ENCODE measurements at places on chromosomes 5 and 9.

DNA sequence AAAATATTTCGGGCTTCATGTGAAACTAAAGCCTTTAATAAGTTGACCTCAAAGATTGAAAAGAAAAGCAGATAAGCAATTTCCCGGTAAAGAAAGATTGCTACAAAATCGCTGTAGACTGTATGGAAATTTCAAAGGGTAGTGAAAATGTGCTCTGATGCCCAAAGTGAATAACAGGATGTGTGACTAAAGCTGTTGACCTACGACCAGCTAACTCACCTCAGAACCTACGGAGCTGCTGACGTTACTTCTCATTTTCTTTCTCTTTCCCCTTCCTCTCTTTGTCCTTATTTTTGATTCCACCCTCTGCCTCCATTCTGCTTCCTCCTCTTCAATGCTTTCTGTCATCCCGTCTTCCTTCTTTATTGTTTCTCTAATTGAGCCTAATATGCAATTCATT lies 103.2 kb downstream of the PDE4D start:
- no peak for DNase-seq

- no peak for DNase-seq
Observed at GRCh38 chr5:151023651-151024050, 3.3 kb downstream of the GPX3 start.

- no peak for DNase-seq
Observed at GRCh38 chr9:86821006-86821845, 126.1 kb downstream of the GAS1 start.

GRCh38 chr5:88268385-88269184 lies at the start of gene TMEM161B:
Gene TMEM161B (minus strand): TSS chr5:88268845. CDS start chr5:88268723, 122 bp downstream.
- DNase-seq: peak; percentile 90

DNA sequence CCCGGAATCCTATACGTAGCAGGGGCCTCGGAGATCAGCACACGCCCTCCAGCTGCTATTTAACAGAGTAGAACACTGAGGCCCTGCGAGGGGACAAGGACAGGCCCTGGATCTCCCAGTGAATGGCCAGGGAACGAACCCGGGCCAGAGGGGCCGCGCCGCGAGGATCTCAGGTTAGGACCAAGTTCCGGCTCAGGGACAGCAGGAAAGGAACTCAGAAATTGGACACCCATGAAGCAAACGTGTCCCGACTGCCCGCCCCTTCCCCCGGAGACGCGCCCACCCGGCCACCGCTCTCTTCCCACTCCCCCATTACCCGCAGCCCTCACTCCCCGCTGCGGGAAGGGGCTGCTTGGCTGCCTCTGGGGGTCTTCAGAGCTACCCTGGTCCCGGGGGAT lies 1.0 kb upstream of the FOXE1 start:
- DNase-seq: no peak

DNA sequence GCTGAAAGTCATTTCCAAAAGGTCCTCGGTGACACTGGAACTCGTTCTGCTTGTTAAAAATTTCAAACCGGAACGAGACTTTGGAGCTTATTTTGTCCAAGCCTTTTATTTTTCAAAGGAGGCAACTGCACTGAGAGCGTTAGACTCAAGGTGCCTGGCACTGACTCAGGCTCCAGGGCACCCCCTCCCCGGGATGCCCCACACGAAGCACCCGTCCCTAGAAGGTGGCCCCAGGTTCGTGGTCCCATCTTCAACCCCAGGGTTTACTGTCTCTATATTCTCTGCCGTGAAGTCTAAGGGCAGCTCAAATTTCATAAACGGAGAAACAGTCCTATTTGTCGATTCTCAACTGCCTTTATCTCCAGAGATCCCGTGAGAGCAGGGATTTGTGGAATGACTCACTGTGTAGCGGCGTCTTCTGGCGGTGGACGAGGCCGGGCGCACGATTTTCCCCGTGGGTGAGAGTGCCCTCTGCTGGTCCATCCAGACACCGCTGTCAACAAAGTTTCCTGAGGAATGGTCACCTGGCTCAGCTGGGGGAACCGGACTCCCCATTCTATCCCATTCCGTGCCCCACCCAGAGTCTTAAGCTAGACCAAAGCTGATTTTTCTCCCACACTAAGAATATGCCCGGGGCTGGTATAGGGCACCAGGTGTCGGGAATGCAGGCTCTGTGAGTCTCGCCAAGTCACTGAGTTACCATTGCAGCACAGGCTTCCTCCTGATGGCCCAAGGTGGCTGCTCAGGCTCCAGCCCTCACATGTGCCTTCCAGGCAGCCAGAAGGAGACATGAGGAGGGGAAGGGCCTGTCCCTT lies 27.1 kb upstream of the SLC6A19 start:
- no peak for DNase-seq

GRCh38 chr5:142826741-142827492 lies 56.7 kb downstream of the ARHGAP26 start:
- DNase-seq: no peak

DNA sequence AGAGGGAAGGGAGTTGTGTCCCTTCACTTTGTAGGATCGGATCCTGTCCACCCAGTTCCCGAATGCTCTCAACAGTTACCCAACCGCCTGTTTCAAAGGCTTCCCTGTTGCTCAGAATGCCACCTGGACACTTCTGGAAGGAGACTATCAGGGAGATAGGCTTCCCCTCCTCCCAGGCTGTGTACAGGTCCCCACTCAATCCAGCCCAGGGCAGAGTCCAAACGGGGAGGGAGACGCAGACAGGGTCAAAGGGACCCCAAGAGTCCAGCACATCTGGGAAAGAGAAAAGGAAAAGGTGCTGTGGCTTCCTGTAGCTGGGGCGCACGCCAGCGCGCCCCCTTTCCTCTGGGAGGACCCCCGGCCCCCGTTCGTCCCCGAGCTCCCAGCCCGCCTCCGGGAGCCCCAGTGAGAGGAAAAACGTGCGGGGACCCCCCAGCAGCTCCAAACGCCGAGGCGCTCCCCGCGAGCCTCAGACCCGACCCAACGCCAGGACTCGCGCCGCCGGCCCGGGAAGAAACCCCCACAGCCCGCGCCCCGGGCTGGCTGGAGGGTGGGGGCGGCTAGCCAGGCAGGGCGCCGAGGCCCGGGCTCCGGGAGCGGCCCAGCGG lies 640 bp downstream of the SURF4 start:
- no peak for DNase-seq

DNA sequence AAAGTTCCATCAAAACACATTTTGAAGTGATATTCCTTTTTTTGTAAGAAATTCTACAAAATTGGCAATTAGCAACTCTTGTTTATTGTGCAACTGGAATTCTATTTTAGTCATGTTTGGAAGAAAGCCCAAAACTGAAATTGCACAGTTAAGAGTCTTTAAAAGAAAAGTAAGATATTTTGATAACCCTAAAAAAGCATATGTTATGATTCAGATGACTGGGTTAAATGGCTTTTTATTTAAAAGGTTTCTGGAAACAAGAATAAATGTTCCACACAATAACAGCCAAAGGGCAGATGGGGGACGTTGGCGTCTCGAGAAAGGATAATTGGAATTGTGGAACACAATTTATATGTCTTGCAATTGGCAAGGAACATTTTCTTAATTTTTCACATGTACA lies 275.2 kb downstream of the CDH9 start:
- no peak for DNase-seq

DNA sequence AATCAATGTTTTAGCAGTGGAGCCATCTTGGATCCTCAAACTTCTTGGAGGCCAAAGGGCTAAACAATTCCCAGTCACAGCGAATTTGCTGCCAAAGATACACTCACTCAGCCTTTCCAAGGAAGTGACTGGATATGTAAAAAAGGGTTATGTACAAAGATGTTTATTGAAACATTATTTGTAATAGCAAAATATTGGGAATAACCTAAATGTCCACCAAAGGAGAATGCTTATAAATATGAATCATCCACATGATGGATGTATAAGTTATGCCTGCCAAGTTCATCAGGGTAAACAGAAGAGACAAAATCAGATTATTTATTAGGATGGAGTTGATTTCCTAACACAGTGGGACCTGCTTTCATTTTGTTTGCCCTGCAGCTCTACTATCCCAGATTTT lies 145.2 kb upstream of the ABCA1 start:
- DNase-seq: no peak

- DNase-seq: no peak
Observed at GRCh38 chr9:33048054-33048465, 23.0 kb downstream of the DNAJA1 start.

- no peak for DNase-seq
Observed at GRCh38 chr5:87141544-87141943, 126.1 kb upstream of the RASA1 start.

GRCh38 chr5:171431251-171431777 lies 11.9 kb downstream of the FGF18 start:
- DNase-seq: no peak

- no peak for DNase-seq
Observed at GRCh38 chr5:178998441-178998840, 3.3 kb upstream of the GRM6 start.

DNA sequence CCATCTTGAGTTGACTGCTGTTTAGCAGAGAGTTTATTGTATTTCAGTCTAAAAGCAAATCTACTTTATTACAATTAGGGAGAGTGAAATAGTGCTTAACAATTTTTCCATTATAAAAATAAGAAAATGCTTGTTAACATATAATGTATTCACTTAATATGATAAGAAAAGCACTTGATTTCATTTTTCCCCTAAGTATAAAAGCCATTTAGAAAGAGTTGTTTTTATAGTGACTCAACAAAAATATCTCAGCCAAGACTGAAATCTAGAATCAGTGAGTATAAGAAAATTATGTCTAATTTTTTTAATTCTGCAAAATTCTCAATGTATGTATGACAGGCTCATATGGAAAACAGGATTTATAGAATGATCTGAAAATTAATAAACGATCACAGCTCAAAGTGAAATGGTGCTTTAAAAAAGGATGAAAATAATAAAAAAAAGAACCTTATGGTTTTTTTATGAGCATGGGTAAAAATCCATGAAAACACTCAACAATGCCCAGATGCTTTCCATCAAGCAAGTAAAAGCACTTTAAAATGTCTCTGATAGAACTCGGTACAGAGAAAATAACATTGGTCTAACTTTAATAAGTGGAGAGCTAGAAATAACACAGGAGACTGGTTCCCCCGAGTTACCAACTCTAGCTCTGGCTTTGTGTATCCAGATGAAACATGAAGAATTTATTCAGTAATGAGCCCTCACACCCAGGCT lies 1057.8 kb upstream of the WWC1 start:
- DNase-seq: no peak

- DNase-seq: no peak
Observed at GRCh38 chr9:88396836-88397577, 8.8 kb downstream of the SPIN1 start.

GRCh38 chr9:103362986-103363385 lies 367.9 kb downstream of the CYLC2 start:
- no peak for DNase-seq

- DNase-seq: no peak
Observed at GRCh38 chr9:98793031-98793430, 3.3 kb downstream of the ANKS6 start.

DNA sequence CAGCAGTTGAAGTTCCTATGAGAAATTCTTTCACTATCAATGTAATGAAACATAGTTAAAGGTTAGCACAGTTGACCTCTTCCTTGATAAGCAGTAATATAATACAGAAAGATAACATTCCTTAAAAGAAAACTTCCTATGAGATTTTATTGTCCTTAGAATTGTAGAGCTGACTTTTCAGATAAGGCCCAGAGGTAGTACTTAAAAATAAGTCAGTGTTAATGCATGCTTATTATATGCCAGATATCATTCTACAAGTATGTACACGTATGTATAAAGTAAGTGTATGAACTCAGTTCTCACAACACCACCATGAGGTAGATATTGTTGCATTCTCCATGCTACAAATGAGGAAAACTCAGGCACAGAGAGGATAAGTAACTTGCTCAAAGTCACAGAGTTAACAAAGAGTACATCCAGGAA lies 15.3 kb downstream of the AP3S1 start:
- DNase-seq: no peak

DNA sequence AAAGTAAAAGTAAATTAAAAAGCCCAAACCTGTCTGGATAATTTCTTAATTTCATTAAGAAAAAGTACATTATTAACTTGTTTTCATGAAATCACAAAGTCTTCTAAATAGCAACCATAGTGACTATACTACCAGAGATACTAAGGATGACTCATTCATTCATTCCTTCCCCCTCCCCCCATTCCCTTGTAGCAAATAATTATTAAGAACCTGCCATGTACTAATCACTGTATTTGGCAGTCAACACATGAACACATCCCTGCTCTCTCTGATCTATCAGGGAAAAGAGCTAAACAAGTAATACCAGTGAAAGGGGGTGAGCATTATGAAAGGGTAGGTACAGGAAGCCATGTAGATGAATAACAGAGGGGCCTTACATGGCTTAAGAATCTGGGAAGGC lies 203.9 kb downstream of the CWC27 start:
- DNase-seq: no peak

GRCh38 chr5:119080936-119081335 lies 10.0 kb downstream of the DMXL1 start:
- no peak for DNase-seq

- no peak for DNase-seq
Observed at GRCh38 chr9:89375191-89375760, 57.0 kb downstream of the SECISBP2 start.

DNA sequence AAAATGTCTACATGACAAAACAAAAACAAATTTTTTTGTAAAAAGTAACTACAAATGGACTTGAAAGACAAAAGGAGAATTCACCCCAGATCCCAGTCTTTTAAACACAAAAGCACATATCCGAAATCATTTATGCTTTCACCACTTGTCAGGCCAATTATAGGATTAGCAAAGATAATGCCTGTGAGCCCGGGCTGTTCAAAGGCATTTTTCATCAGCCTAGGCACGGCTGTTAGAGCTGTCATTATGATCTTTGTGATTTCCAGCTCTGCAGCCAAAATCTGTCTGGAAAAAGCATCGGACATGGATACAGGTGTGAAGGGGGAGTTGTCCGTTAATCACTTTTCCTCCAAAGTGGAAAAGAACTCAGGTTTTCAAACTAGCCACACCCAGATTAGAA lies 23.6 kb upstream of the RAB14 start:
- no peak for DNase-seq

GRCh38 chr9:105385381-105385985 lies 62.4 kb upstream of the FSD1L start:
- no peak for DNase-seq

DNA sequence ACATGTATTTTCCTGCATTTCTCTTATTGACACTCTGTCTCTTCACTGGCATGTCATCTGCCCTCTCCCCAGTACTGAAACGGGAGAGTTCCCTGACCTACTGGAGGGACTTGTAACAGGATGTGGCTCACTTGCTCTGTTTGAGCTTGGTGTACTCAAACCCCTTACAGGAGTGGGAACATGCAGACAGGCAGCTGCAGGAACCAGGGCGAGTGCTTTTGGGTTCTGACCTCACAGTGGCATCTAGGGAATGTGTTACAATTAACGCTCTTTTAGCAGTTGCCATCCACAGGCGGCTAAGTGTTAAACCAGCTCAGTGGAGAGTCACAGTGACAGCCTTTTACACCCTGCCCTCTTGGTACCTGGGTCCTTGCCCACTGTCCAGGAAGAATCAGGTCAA lies 300.3 kb upstream of the GRAMD2B start:
- no peak for DNase-seq

All from stimulated activated CD8-positive, alpha-beta memory T cell treated with anti-CD3 and anti-CD28 coated beads, Interleukin-15, amount 100 ng/mL, for 4 hours (primary cell).